ENCODE measurements at places on chromosomes 2 and 18.

- no peak for DNase-seq
These were observed 48.7 kb upstream of the GLS start for GRCh38 chr2:190831941-190832340.

DNA sequence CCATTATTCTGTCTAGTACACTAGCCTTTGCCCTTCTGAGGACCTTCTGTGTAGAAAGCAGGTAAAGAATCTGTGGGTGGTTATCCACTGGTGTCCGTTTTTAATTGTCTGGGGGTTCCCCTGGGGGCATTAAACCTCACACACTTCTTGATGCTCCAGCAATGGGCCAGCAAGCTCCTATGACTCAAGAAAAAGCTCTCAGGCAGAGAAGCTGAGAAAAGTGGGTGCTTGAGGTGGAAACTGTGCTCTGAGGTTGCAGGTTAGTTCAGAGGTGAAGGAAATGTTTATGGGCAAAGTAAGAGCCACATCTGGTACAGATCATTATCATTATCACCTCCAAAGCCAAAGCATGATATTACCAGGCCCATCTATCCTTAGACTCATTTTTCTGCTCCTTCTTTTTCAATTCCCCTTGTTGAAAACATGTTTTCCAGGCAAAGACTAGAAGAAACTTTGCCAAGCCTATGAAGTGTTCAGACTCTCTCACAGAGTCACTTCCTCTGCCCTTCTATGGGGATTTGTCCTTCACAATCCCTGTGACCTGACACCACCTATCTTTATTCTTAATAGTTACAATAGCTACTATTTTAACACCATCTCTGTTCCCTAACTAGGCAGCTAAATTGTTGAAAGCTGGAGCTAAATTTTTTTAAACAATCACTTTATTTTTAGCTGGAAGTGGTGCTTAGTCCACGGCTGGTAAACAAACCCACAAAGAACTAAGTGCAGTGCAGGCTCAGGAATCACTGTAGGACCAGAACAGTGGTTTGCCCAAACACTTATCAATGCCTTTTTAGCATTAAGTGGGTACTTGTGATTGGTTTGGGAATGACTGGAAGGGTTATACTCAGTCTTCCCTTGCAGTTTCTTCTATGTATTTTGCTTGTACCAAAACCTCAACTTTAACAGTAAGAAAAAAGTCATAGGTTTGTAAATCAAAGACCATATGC, 512.8 kb upstream of the POU3F3 start:
- DNase-seq = no peak

DNA sequence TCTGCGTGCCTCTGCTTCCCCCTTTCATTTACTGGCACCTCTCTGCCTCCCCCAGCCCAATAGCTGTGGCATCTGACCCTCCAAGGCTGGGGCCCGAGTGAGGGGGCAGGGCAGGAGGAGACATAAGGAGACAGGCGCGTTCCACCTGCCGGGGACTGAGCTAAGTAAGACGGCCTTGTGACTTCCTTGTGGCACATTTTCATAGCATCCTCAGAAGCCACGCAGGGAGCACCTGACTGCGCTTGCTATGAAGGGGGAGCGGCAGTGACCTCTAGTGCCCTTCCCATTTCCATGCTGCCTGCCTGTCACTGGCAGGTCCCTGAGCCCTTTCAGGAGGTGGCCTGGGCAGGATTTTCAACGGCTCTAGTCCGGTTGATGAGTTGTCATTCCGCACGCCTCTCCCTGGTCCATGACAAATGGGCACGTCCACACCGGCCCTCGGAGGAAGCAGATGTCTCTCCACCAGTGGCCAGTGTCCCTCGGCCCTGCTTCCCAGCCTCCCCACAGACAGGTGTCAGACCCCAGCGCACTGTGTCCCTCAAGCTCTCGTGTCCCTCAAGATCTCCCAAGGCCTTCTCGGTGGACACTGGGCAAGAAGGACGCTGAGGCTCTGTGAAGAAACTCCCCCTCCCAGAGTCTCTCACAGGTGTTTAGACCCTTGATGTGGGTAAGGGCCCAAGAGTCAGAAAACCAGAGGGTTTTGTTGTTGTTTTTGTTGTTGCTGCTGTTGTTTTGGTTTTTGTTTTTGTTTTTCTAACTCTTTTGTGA, 42.7 kb downstream of the CYP26B1 start:
- DNase-seq = no peak

GRCh38 chr2:102661846-102662245, 42.5 kb downstream of the SLC9A2 start:
- no peak for DNase-seq

- DNase-seq = peak; percentile 68
These were observed 14.2 kb downstream of the SIGLEC15 start for GRCh38 chr18:45839414-45840395.

DNA sequence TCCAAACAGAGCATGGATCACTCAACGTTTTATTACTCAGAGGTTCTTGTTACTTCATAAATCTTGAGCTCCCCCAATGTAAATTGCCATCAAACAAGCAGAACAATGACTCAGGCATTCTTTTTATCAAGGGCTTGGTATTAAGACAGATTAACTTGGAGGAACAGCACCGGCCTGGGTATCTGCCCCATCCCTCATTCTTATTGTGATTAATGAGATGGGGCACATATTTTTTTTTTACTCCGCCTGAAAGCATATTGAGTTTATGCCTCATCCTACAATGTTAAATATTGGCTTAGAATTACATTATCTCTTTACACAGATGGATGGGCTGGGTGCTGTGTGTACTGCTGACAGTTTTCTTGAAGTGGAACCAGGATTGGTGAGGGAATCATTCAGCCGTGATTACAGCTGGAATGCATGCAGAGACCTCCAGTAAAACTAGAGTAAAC, 387.3 kb downstream of the CLIP4 start:
- DNase-seq = no peak

DNA sequence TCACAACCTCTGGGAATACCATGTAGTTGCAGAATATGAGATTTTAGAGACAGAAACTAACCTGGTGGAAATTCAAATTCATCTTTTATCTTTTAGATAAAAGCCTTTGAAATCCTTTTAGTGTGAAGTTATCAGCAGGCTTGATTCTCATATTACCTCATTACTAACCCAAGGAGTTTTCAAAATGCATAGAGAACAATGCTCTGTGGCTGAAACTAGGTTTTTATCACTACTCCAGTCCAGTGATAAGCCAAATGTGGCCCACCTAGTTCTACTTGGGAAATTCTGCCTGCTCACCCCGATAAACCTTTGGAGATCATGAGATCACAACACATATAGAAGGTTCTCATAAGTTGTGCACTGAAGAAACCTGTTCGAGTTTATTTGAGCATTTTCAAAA, 121.7 kb downstream of the MMADHC start:
- no peak for DNase-seq

- DNase-seq = no peak
These were observed 25.3 kb downstream of the MBP start for GRCh38 chr18:77107292-77107691.

- DNase-seq = no peak
These were observed 120.0 kb downstream of the COL4A4 start for GRCh38 chr2:227043981-227044380.

DNA sequence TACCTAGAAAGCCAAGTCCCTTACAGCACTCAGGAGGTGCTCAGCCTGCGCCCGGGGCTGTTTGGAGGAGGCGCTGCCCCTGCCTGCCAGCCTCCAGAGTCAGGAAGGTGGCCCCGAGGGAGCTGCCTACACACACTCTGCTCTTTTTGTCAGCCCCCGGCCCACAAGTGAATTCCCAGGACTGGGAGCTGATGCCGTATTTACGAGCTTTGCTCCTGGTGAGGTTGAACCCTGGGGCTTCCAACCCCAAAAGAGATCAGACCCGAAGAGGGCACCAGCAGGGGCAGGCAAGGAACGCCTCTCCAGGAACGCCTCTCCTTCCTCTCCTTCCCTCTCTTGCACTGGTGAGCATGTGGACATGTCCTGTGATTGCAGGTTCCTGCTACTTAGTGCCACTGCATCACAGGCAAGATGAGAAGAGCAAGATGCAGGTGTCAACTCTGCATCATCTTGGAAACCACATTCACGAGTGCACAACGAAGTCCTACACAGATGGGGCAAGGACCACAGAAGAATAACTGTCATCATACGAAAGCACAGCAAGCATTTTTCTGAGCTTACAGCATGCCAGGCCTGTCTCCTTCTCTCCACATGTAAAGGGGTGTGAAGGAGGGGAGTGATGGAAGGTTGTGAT, 126.7 kb downstream of the NDUFA10 start:
- no peak for DNase-seq

DNA sequence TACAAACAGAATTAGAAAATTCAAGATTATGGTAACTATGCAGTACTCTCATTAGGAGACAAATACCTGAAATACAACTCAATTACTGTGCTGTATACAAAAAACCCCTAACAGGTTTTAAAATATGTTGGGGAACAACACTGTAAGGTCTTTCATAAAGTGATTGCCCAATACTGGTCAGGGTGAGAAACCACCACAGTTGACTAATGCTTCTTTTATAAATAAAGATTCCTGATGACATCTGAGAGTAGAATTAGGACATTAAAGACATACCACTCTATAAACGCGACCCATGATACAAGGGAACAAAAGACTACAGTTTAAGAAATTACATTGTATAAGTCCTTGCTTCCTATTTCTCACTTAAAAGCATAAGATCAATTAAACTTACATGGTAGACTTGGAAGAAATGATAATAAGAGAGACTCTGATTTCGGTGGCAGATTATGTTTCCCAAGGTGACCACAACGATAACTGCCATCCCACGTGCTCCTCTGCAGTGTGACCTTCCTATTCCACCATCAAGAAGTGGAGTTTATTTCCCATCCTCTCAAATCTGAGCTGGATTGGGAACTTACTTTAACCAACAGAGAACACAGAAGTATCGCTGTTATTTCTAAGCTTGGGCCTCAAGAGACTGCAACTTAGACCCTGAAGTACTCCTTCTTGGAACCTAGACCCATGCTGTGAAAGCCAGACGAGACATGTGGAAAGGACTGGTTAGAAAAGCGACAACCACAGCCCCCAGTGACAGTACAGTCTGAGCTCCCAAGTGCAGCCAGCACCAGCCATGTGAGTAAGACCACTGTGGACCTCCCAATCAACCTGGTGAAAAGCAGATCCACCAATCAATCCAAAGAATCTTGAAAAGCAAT, 52.3 kb downstream of the ZNF521 start:
- DNase-seq = peak; percentile 79

- DNase-seq = peak; percentile 45
These were observed 89.4 kb upstream of the MAP2 start for GRCh38 chr2:209334188-209335017.

DNA sequence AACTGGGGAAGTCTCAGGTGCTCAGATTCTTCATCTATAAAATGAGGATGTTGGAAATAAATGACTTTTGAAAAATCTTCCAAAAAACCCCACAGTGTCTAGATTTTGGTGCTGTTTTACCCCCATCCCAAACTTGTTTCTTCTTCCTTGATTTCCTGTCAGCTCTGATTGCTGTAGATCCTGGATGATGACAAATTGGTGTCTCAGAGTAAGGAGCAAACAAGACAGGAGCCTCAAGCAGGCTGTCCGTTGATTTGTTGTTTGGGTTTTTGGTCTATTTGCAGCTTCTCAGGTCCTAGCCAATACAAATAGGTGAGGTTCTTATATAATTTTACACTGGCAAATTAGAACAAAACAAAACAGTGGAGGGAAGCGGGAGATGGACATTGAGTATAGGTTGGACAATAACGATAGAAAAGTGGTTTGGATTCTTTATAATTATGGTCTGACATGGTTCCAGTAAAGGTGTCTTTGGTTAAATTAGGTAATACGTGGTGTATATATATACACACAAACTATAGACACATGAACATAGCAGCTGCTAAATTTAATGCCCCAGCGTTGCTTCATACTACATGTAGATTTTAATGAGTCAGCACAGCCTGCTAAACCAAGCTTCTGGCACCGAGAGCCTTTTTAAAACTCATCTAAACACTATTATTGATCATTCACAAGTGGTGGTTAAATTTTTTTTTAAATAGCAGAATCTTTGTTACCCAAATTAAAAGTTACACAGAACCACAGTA, 142.5 kb downstream of the FMNL2 start:
- DNase-seq = no peak

GRCh38 chr2:99818842-99819241, 323.5 kb downstream of the AFF3 start:
- DNase-seq = no peak

DNA sequence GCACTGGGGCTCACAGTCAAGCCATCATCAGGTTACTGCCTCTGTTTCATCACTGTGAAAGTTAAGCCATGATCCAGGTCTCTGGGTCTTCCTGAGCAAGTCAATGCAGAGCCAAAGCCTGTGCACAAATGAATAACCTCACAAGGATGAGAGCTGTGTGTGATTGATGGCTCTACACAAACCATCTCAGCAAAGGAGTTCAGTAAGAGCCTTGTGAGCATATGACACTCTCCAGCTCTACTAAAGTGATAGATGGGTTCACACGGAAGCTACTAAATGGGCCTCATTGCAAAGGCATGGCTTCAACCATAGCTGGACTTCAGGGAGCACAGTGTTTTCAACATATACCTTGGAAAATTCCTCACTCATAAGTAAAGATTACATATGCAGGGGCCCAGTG, 101.5 kb downstream of the AFF3 start:
- no peak for DNase-seq

- DNase-seq = no peak
These were observed 67.4 kb upstream of the HS6ST1 start for GRCh38 chr2:128386066-128386465.

DNA sequence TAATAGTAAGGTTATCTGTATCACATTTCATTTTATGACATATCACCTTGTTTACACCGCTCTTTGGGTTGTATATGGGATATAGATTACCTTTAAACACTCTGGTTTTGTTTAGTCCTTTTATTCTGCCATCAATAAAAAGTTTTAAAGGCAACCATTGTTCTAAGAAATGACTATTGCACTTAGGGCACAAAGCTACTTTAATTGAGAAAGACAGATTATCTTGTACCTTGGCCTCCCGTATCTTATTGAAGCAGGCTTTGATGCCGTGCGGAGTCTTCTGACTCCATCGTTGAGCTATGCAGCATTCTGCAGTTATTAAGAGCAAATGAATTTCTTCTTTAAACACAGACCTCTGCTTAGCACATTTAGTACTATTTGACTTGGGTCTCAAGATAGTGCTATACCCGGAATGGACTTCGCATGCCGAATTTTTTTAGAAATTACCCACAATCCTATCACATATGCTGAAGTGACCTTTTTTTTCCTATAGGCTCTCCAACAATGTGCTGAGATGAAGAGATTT, 16.7 kb downstream of the PKDCC start:
- peak; percentile 78 for DNase-seq

- peak; percentile 88 for DNase-seq
These were observed 35.3 kb downstream of the RAB31 start for GRCh38 chr18:9743200-9744016.

DNA sequence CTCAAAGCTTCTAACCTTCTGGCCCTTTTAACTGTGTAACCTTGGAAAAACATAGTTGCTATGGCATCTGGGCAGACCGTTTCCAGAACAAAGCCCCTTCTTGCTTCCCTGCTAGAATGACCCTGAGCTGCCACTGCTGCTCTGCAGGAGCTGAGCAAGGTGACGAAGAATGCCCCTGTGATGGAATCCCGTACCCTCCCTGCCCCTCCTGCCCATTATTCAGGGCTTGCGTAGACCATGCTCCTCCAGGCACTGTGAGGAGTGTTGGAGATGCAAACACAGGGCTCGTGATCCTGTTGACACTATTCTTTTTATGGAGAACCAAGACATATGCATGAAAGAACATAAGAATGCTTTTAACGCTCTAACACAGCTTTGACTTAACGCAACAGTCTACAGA, 191.1 kb downstream of the CDH2 start:
- DNase-seq = no peak

Measured in fibroblast of gingiva (primary cell).